ENCODE measurements at places on chromosomes 7 and 10.

DNA sequence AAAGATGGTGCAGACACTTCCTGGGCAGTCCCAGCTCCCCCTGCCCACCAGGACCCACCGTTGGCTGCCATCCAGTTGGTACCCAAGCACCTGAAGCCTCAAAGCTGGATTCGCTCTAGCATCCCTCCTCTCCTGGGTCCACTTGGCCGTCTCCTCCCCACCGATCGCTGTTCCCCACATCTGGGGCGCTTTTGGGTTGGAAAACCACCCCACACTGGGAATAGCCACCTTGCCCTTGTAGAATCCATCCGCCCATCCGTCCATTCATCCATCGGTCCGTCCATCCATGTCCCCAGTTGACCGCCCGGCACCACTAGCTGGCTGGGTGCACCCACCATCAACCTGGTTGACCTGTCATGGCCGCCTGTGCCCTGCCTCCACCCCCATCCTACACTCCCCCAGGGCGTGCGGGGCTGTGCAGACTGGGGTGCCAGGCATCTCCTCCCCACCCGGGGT, 14.5 kb upstream of the LIMK1 start:
- no peak for DNase-seq

DNA sequence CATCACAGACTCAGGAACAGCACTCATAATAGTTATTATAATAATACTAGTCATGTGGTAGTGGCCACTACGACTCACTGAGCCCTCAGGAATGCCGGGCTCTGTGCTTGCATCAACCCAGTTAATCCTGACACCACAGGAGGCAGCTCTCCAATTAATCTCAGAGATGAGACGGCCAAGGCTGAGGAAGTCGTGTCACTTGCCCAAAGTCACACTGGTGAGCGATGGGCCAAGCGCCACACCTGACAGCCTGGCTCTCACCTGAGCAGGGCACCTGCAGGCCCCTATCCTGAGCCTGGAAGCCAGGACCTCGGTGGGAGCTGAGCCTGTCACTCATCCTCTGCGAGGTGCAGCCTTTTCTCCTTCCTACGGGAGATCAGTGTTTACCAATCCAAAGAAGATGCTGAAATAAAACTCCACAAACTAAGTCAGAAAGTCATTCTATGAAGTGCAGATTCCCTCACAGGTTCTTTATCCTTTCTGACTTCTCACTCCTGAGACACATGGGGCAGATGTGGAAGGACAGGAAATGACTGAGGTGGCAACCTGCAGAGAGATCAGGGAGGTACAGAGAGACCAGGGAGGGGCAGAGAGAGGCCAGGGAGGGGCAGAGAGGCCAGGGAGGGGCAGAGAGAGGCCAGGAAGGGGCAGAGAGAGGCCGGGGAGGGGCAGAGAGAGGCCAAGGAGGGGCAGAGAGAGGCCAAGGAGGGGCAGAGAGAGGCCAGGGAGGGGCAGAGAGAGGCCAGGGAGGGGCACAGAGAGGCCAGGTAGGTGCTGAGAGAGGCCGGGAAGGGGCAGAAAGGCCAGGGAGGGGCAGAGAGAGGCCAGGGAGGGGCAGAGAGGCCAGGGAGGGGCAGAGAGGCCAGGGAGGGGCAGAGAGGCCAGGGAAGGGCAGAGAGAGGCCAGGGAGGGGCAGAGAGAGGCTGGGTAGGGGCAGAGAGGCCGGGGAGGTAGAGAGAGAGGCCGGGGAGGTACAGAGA, 38.5 kb downstream of the VIPR2 start:
- DNase-seq = no peak

DNA sequence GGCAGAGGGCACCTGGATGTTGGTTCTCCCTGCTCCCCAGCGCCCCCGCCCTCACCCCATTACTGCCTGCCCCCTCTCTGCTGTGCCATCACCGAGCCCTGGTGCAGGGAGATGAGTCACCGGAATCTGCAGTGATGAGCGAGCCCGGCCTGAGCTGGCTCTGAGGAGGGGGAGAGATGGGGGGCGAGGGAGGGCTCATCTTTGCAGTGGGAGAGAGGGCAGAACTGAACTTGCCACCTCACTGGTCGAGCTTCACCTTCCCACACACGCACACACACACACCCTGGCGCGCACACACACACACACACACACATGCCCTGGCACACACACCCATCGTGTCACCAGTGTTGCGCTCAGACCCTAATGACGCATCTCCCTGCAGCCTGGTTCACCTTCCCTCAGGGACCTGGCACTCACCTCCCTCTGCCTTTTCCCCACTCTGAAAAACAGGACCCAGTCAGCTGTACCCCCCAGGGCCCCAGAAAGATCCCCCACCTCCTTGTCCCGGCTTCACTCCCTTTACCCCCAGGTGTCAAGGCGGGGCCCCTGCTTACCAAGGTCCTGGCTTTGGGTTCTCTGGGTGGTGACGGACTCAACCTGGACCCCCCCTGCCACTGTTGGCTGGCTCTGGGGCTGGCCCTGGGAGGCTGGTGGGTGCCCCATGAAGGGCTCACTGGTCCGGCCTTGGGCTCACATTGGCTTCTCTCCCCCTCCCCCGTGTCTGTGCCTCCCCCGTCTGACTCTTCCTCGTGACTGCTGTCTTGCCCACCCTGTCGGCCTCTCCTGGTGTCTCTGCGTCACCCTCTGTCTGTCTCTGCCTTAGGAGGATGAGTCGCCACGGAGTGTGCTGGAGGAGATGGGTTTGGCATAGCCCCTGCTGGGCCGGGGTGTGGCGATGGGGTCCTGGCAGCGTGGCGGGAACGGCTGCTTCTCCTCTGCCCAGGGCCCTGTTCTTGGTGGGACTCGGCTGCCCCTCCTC, 5.4 kb downstream of the VGF start:
- peak; percentile 16 for DNase-seq

GRCh38 chr10:132037676-132037975, 28.1 kb upstream of the JAKMIP3 start:
- no peak for DNase-seq

- no peak for DNase-seq
Measured at GRCh38 chr10:85538601-85539000, 828.0 kb downstream of the GRID1 start.

DNA sequence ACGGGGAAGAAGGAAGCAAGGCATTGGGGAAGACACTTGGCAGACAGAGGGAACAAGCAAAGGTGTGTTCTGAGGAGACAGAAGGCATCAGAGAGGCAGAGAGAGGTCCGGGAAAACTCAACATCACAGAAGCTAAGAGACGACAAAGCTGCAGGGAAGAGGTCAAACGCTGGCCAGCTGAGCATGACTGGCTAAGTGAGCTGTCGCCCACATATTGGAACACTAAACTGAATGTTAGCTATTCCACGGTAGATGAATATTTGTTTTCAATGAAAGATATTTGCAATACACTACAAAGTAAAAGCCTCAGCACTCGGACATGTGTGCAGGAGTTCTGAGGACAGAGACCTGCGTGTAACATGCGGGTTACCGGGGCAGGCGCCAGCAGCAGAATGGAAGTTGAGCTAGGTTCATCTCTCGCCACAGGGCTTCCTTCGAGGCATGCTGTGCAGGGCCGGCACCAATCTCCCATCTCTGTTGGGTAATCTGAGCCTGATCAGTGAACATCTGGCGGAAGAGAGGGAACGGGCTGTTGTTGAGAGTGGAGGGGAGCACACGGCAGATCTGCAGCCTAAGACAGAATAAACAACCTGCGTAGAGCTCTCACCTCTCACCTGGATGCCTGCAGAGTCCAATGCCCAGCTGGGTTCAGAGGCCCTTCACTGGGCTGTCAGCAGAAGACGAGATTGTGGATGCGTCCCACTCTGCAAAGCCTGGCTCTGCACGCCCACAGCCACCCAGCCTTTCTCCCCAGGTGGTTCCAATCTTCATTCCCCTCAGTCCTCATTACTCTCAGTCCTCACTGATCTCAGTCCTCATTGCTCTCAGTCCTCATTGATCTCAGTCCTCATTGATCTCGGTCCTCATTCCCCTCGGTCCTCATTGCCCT, 35.9 kb downstream of the INSIG1 start:
- no peak for DNase-seq

- DNase-seq = peak; percentile 81
Measured at GRCh38 chr10:126350216-126350992, 37.9 kb downstream of the ADAM12 start.

DNA sequence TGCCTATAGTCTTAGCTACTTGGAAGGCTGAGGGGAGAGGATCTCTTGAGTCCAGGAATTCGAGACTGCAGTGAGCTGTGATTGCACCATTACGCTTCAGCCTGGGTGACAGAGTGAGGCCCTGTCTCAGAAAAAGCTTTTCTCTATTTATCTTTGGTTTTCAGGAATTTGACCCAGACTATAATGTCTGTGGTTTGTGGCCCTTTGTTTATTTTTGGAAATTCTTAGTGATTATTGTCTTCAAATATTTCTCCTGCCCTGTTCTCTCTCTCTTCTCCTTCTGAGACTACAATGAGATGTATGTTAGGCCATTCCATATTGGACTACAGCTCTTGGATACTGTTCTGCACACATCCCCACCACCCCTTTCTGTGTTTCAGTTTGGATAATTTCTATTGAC, 4.7 kb downstream of the MUC12 start:
- no peak for DNase-seq

- DNase-seq = no peak
Measured at GRCh38 chr7:44799939-44800338, 3.5 kb downstream of the PPIA start.

DNA sequence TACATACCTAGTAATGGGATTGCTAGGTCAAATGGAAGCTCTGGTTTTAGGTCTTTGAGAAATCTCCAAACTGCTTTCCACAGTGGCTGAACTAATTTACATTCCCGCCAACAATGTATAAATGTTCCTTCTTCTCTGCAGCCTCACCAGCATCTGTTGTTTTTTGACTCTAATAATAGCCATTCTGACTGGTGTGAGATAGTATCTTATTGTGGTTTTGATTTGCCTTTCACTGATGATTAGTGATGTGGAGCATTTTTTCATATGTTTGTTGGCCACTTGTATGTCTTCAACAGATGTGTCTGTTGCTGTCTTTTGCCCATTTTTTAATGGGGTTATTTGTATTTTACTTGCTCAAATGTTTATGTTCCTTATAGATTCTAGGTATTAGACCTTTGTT, 675.5 kb downstream of the SUGCT start:
- DNase-seq = no peak

DNA sequence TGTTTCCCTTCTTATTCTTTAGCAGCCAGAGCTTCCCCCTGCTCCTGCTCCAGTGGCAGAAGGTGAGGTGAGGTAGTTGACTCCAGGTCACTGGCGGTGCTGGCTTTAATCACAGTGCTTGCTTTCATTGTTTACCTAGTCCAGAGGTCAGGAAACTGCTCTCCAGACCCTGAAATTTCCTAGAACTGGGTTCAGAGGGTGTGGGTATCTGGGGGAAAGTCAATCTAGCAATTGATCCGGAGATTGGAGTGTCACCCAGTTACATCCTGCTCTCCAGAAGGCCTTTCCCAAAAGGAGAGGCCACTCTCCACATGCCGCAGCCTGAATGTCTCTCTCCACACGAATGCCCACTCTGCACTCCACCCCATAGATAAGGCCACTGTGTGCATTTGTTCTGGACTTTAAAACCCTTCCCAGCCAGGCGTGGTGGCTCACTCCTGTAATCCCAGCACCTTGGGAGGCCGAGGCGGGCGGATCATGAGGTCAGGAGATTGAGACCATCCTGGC, 2.1 kb upstream of the MBL2 start:
- no peak for DNase-seq

Data from T1000 (cell line).